ENCODE measurements at places on chromosomes 2 and 18.

DNA sequence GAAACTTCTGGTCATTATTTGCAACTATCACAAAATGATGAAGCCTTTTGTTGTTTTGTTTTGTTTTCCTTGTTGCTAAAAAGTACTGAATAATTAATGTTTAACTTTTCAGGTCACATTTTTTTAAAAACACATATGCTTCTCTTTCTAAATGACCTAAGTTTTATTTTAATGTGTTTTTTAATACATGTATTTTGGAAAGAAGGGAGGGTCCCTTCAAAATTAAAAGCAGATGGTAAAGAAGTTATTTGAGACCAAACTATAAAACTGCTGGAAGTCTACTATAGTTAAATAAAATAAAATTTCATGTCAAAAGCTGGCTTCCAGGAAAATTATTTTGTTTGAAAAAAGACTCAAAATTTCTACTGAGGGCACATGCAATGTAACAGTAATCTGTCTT, 39.5 kb upstream of the ASNSD1 start:
- DNase-seq, result no peak

DNA sequence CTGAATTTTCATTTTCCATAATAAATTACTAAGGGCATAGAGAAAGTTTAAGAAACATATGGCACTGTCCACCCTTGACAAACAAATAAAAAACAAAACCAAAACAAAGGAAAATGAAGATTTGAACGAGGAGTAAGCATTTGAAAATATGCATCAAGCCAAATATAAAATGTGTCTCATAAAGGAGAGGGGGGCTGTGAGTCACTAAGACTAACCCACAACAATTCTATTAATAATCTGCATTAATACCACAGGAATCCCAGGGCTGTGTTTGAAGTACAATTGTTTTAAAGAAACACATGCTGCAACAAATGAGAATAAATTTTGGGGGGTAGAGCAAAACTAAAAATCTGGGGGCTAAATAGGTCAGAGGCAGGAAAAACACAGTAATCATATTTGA, 53.8 kb upstream of the STK17B start:
- DNase-seq, result no peak

DNA sequence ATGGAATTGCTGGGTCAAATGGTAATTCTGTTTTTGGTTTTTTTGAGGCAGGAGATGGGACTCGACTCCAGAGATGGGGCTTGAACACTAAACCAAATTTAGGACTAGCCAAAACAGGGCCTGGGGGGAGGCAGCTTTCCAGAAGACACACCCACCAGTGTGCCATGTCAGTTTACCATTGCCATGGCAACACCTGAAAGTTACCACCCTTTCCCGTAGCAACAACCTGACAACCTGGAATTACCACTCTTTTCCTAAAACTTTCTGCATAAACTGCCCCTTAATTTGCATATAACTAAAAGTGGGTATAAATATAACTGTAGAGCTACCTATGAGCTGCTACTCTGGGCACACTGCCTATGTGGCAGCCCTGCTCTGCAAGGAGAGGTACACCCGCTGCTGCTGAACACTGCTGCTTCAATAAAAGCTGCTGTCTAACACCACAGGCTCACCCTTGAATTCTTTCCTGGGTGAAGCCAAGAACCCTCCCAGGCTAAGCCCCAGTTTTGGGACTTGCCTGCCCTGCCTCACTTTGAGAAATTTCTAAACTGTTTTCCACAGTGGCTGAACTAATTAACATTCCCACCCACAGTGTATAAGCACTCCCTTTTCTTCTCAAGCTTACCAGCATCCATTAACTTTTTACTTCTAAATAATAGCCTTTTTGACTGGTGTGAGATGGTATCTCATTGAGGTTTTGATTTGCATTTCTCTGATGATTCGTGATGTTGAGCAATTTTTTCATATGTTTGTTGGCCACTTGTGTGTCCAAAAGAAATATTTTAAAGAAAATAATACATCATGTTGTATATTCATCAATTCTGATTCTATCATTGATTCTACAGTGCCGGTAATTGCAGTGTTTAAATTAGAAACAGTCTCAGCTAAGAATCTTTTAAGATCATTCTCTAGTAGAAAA, 10.6 kb downstream of the CDK15 start:
- DNase-seq, result no peak

- DNase-seq, result no peak
These were observed 64.3 kb downstream of the CFAP221 start for GRCh38 chr2:119608553-119608952.
